T-helper 9 cell (primary cell): ENCODE measurements at places on chromosomes 6 and 20.

DNA sequence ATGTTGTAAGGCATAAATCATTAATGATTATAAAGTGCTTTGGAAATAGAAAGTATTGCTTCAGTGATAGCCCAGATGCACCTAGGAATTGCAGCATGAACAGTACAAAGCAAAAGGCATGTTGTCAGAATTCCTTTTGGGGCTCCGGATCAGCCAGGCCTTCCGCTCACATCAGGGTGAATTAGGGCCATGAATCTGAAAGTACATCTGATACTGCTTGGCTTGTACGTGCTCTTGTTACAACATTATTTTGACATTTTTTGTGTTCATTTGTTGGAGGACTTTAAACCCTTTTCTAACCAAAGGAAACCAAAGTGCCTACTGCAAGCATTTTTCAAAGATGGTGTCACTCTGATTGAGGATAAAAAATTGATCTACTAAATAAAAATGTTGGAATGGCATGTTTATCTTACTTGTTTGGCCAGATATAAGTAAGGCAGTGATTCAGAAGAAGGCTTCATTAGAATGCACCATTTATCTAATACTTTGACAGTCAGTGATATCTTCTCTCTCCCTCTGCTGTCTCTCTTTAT lies 1005.6 kb upstream of the FLRT3 start:
- no peak for DNase-seq

GRCh38 chr6:169887529-169888140 lies 136.2 kb downstream of the ERMARD start:
- DNase-seq = no peak

- no peak for DNase-seq
These were observed 119.6 kb upstream of the MTHFD1L start for GRCh38 chr6:150745896-150746295.

DNA sequence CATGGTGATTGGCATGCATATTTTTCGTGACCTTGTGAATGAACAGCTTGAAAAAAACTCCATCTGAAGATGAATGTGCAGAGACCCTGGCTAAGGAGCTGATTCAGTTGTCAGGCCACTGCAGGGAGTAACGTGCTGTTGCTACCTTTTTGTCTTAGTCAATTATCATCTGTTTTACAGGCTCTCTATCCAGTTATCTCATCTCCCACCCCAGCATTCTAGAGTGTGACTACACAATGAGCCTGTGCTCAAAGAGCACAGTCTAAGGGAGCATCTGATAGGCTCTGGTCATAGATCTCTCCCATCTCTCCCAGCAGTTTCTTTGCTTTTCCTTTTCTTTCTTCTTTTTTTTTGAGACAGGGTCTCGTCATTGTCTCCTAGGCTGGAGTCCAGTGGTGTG lies 45.5 kb downstream of the NDRG3 start:
- no peak for DNase-seq

GRCh38 chr20:5146871-5147592 lies 20.2 kb downstream of the CDS2 start:
- DNase-seq = no peak
